ENCODE measurements at places on chromosomes 3 and 15.

DNA sequence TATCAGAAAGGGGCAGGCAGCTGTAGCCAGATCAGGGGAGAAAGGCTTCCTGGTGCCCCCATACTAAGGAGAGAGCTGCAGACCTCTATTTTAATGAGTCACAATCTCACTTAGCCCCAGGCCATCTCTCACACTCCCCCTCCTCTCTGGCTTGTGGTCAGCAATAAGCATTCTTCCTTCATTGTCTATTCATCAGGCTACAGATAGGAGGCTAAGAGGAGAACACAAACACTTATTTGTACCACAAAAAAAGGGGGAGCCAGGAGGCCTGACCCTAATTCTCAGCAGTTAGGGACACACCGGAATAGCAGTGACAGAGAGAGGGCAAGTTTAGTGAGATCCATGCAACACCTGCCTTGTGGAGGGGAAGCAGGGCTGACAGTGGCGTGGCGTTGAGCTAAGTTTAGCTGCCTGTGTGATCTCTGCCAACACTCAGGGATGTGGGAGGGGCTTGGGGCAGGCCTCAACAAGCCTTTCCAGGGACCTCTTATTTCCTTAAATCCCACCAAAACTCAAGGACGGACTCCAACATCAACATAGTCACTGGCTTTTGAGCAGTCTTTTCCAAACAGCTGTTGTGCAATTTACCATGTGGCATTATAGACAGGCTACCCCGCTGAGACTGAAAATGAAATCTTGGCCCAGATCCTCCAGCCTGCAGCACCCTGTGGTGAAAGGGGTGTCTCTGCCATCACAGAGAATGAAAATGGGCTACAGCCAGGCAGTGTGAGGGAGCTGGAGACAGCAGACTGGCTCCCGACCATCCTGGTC is 191.9 kb upstream of the TSC22D2 start:
- DNase-seq, result peak; percentile 11

- no peak for DNase-seq
Observed at GRCh38 chr15:85980946-85981345, 98.7 kb upstream of the AGBL1 start.

DNA sequence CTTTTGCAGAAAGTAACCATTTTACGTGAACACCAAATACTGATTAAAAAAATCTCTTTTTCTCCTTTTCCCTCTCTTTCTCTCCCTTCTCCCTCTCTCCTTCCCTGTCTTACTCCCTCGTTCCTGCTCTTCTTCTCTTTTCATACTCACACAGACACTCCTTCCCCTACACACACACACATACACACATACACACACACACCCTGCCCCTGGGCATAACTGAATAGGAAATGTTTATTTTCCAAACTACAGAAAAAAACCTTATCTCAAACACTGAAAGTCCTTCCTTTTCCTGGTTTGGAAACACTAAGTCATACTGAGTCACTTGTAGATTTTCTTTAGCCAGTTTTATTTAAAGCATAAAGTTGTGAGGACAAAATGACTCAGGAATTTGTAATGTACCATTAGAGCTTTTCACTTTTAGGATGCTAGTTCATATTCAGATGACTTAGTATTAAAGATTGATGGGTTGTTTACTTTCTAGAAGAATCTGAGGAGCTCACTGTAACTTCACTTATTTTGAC is 62.4 kb downstream of the MBNL1 start:
- DNase-seq, result peak; percentile 57

- peak; percentile 60 for DNase-seq
Observed at GRCh38 chr3:100506355-100506754, 13.9 kb downstream of the TMEM45A start.

DNA sequence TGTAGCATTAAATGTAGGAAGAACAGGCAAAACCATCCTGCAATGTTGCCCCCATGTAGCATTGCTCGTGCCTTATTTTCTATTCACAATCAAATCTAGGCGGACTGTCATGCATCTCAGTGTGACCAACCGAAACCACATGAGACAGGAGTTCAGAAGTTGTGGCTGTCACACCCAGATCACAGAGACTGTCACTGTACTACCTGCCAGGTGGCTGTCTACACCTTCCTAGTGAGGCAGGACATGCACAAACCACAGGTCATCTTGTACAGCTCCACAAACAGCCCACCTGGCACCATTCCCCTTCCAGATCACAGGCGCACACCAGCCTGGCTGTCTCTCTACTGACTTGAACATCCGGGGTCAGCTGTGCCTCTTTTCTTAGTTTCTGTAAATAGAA is 392.8 kb downstream of the OCA2 start:
- DNase-seq, result no peak

GRCh38 chr3:120796976-120797375 is 54.4 kb downstream of the GTF2E1 start:
- no peak for DNase-seq

DNA sequence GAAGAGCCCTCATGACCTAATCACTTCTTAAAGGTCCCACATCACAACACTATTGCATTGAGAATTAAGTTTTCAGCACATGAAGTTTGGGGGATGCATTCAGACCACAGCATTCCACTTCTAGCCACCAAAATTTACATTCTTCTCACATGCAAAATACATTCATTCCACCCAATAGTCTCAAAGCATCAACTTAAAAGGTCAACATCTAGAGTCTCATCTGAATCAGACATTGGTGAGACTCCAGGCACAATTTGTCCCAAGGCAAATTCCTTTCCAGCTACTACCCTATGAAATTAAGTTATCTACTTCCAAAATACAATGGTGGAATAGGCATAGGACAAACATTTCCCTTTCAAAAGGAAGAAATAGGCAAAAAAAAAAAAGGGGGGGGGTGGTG is 64.9 kb downstream of the PLSCR2 start:
- no peak for DNase-seq

DNA sequence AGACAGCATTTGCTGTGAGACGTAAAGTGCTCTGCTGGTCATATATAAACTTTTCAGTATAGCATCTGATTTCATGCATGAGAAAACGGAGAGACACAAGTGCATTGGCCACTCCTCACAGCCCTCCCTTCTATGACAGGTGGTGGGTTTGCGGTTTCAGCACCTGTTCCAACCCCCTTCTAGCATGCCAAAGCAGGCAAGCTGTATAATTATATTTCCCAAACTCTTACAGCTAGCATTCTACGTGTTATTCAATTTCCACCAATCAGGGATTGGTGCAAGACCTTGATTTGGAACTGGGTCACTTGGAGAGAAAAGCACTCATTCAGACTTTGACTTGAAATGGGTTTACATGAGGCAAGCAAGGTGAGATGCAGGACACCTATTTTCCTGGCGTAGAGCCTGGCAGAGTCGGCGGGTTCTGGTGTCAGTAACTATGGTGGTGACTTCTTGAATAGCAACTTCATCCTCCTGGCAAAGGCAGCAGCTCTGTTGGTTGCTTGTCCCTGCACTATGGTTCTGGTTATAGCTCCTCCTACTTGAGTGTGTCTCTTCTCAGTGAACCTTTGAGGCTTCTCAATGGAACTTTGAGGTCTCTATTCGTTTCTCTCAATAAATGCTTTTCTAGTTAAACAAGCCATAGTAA is 356.5 kb downstream of the TBL1XR1 start:
- no peak for DNase-seq

GRCh38 chr15:71806452-71806931 is 3.9 kb upstream of the NR2E3 start:
- no peak for DNase-seq

- peak; percentile 93 for DNase-seq
Observed at GRCh38 chr3:195117978-195118581, 152.9 kb downstream of the XXYLT1 start.

DNA sequence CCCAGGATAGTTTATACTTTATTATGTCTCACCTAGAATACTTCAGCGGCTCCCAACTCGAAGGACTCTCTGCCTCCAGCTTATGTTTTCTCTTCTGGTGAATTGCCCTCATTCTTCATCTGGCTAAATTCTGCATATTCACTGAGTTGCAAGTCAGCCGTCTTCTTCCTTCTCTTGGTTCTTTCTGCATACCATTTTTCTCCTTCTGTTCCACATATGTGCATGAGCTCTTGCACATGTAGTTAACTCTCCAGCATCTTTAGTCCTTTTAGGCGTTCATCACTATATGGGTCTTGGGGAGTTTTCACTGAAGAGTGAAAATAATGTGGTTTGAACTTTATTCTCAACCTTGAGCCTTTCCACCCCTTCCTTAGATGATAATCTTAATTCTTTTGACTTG is 70.1 kb downstream of the AP4E1 start:
- DNase-seq, result no peak

- no peak for DNase-seq
Observed at GRCh38 chr15:64197425-64197824, 34.6 kb upstream of the PPIB start.

DNA sequence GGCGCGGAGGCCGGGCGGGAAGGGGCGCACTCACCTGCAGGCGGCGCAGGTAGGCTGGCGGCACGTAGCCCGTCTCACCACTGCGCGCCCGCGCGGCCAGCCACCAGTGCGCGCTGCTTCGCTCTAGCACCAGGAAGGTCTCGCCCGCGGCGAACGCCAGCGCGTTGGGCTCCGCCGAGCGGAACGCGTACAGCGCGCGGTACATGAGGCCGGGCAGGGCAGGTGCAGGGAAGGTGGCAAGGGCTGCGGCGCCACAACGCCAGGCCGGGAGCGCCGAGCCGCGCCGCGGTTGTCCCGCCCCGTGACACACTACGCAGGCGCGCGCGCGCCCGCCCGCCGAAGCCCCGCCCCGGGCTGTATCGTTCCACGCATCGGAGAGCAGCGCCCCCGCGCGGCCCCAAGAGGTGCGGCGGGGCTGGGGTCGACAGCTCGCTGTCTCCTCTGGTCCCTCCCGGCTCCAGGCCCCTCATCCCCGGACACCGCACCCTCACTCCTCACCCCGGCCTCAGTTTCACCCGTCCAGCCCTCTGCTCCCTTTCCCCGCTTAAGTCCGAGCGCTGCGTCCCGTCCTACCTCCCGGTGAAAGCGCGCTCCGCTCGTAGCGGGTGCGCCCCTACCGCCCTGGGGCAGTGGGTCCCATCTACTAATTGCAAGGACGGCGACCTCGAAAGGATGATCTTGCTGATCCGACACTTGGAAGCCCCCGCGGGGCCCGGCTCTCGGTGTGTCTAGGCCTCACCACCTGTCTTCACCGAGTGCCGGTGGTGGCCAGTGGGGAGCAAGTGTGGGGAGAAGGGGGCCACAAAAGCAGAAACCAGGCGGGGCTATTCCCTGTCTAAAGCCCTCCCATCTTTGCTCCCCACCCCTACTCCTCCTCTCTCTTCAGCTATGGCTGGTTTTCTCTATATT is at the start of gene NCKIPSD:
Gene NCKIPSD (minus strand): TSS at position 313 of the 909 bp plus-strand sequence. CDS start 108 bp downstream, at position 205.
- peak; percentile 93 for DNase-seq

DNA sequence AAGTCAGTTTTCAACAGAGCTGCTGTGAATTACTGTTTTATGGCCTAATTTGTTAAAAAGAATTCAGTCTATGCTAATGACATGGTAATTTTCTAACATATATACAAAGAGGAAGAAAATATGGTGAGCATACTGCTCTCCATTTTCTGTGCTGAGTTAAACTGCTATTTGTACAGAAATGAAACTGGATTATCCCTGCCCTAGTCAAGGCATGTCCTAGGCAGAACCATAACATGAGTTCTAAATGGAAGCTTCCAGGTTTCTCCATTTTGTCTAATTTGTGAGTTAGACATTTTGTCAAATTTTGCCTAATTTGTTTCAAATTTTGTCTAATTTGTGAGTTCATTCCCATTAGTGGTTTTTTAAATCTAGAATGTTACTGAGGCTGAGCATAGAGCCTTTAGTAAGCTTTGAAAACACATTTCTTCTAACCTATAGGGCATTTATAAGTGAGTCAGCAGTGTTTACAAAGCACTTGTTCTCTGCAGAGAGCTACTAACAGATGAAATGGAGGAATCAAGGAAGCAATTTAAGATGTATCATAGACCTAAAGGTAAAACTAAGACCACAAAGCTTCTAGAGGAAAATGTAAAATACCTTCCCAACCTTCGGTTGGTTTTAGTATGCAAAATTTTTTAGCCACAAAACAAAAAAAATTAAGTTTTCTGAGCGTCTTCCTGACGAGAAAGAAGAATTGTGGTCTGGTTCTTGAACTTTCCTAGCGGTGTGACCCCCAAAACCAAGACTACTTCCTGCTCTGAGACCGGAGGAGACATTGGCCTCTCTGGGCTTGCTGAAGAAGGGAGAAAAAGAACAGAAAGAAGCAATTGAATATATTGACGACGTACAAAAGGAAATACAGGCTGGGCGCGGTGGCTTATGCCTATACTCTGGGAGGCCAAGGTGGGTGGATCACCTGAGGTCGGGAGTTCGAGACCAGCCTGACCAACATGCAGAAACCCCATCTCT is 9.8 kb downstream of the P2RY14 start:
- no peak for DNase-seq

DNA sequence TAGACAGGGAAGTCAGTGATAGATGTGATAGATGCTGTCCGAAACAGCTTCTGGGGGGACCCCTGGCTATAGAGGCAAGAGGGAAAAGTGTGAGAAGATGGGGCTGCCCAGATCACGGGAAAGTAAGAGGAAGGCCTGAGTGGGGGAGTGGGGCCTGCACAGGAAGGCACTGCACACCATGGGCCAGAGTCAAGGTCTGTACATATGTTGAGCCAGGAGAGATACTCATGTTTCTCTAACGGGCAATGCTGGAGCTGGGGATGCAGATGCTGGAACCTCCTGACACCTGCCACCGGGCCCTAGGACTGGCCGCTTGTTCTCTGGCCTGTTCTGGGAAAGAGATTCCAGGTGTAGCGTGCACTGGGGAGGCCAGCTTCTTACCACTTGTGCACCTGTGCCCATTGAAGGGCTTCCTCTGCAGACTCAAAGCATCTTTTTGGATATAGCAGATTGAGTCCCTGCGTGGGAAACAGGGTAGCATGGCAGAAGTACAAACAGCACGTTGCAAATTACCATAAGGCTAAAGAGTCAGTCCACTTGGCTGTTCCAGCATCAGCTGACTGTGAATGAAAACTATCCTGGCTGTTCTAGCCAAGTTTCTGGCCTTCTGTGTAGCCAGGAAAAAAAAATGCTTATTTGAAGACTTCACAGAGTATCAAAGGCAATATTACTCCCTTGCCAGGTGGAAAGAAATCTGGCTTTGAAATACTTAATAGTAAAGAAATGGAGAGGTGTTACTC is 77.1 kb upstream of the GSK3B start:
- DNase-seq, result no peak

- no peak for DNase-seq
Observed at GRCh38 chr3:174116421-174116820, 718.9 kb downstream of the NLGN1 start.

- no peak for DNase-seq
Observed at GRCh38 chr15:90316139-90316538, 35.9 kb upstream of the ZNF774 start.

All from hematopoietic multipotent progenitor cell treated with erythropoietin and hydrocortisone succinate and interleukin-3 and kit ligand, for 4 days (in vitro differentiated cells).